ENCODE measurements at places on chromosomes 1 and 21.

- no peak for DNase-seq
These were observed 2.0 kb upstream of the NCMAP start for GRCh38 chr1:24553931-24554330.

- no peak for DNase-seq
These were observed 72.4 kb upstream of the KCND3 start for GRCh38 chr1:112061901-112062320.

- DNase-seq, result no peak
These were observed 720 bp downstream of the LIN9 start for GRCh38 chr1:226308166-226308722.

GRCh38 chr1:13956393-13956792 lies 256.4 kb downstream of the PRDM2 start:
- no peak for DNase-seq

- DNase-seq, result no peak
These were observed 6.2 kb upstream of the HIVEP3 start for GRCh38 chr1:41924911-41925310.

- DNase-seq, result peak; percentile 17
These were observed 582 bp downstream of the SLC37A1 start for GRCh38 chr21:42513985-42514882.

GRCh38 chr1:174222166-174222949 lies 63.0 kb downstream of the RABGAP1L start:
- DNase-seq, result no peak

DNA sequence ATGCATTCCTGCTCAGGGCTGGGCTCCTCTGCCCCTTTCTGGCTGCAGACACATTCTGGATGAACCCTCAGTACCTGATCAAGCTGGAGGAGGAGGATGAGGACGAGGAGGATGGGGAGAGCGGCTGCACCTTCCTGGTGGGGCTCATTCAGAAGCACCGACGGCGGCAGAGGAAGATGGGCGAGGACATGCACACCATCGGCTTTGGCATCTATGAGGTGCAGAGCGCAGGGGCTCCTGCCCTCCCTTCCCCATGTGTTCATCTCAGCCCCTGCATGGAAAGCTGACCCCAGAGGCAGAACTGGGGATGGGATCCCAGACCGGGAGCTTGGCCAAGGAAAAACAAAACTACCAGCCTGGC lies 43.1 kb downstream of the CAPN2 start:
- DNase-seq, result no peak

GRCh38 chr1:106957795-106958194 lies 98.7 kb upstream of the PRMT6 start:
- peak; percentile 20 for DNase-seq

GRCh38 chr1:152486400-152487006 lies 24.1 kb upstream of the LCE5A start:
- DNase-seq, result peak; percentile 13

DNA sequence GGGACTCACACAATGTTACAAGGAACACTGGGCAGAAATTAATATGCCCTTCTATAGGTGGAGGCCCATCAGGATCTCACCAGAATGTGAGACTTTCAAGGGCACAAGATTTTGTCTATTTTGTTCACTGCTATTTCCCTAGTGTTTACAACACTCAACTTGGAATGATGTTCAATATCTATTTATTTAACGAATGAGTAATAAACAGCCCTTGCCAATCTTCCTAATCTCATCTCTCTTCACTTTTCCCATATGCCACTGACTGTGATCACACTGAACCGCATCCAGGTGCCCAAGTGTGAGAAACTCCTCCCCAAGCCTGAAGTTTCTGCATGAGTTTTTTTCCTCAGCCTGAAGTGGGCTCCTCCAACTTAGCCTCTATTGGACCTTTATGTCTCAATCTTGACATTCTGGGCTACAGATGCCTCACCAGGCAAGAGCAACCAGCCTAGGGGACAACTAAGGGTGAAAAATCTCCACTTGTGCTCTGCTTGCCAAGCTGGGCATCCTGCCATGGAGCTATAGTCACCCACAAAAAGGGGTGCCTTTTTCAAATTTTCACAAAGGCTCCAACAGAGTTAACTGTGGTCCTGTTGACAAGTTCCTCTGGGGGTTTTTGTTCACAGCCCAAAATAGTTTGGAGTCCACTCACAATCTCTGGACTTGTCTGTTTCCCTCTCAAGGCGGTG lies 105.6 kb downstream of the PLPP3 start:
- no peak for DNase-seq

DNA sequence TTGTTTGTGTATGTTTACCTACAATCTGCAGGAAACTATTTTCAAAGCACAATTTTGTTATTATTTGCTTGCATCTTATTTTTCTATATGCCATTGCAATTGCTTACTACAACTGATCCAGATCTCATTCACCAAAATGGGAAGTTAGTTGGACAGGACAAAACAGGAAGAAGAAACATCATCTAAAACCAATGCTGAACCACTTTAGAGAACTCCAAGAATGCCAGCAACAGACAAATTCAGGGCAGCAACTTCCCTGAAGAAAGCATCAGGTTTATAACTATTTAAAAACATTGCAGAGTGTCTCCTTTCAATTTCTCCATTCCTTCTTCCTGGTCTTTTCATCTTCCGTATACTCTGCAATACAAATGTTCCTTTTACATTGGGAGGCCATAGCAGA lies 82.4 kb upstream of the SMYD2 start:
- DNase-seq, result peak; percentile 60

DNA sequence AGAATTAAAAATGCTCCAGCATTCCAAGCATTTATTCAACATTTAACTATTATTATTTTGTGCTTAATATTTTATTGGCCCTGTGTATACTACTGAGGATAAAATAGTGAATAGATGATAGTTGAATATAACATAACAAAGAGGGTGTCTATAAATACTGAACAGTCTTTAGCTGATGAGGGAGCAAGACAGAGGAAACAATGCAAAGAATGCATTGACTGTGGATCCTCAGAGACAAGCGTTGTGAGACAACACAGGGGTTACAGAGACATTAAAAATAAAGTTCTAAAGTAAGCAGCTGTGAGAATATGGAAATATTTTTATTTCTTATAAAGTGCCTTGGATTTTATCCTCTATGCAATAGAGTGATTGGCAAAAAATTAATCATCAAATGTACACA lies 1133.1 kb downstream of the PLA2G4A start:
- no peak for DNase-seq

DNA sequence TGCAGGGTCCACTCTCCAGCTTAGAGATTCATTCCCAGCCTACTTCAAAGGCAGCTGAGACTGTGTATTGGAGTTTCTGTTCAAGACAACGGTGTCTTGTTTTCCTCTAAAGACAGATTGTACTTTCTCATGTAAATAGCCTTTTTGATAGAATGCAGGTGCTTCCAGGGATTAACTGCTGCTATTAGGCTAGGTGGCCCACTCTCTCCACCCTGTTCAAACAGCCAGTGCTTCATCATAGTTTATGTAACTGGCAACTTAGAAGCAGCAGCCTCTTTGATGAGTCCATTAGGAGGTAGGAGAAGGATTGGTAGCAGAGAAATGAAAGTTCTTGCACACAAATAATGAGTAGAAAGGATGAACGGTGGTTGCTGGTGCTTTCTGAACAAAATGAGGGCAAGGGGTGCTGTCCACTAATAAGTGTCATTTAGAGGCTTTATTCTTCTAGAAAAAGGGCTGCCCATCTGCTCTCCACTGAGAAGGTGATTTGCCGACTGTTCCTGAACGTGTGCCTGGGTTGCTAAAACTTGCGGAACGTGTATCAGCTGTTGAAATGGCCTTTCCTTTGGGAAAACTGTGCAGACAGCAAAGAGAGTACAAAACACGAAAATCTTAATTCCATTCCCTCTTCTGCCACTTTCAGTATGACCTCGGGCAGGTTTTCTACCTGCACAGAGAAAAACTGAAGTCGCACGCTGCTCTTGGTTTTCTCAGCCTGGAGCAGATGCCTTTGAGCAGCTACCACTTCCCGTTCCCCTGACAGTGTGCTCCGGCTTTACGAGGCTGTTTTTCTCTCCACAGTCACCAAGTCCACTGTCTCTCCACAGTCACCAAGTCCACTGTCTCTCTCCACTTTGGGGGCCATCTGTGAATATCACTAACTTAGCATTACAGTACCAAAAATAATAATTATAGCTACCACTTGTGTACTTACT lies 228.9 kb downstream of the KIF26B start:
- no peak for DNase-seq

DNA sequence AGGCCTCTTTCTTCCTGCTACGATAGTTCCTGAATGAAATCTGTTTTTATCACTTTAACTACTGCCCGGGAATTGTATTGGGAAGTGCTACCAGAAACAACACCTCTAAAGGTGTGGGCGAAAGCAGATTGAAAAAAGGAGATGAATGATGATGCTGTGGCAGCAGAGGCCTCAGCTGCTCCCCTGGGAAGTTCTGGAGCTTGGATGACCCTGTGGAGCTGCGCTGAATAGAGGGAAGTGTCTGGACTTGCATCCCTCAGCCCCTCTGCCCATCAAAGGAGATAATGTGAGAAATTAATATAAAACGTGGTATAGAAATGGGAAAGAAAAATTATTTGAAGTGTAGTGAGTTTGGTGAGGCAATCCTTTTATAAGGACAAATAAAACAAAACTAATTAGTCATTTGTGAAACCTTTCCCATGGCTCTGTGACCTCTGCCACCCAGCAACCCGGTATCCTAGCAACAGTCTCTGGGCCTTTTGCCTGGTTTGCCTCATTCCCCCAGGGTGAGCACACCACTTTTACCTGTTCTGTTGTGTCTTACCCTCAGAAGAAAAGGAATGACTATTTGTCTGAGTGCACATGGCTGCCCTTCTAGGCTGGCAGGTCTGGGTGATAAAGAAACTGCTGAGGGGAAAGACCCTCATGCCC lies 21.3 kb downstream of the OVAAL start:
- DNase-seq, result no peak

GRCh38 chr1:53345996-53346813 lies 18.3 kb upstream of the LRP8 start:
- DNase-seq, result no peak

DNA sequence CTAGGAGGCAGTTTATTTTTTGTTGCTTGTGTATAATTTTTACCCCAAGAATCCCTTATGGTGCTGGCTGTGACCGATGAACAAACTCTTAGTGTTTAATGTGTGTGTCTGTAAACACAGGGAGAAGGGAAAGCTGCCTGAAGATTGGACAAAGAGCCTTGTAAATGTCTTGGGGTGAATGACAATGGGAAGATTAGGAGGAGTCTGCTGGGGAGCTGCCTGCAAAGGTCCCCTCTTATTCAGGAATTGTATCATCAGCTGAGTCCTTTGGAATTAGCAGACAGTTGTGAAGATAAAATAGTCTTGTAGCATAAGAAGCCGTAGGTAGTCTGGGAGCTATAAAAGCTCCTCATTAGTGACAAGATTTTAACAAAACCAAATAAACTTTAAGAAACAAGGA lies 88.4 kb downstream of the RUNX1 start:
- no peak for DNase-seq

DNA sequence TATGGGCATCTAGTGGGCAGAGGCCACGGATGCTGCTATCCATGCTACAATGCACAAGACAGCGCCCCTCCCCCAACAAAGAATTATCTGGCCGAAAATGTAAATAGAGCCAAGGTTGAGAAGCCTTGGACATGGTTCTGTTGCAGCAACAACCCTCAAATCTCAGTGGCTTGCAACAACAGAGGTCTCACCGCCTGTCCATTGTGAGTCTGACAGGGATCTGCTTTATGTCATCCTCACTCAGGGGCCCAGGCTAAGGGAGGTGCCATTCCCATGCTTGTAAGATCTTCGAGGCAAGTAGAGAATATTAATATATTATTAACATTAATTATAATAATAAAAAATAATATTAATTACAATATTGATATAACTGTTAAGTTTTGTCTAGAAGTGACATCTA lies 9.5 kb upstream of the PITHD1 start:
- DNase-seq, result no peak

DNA sequence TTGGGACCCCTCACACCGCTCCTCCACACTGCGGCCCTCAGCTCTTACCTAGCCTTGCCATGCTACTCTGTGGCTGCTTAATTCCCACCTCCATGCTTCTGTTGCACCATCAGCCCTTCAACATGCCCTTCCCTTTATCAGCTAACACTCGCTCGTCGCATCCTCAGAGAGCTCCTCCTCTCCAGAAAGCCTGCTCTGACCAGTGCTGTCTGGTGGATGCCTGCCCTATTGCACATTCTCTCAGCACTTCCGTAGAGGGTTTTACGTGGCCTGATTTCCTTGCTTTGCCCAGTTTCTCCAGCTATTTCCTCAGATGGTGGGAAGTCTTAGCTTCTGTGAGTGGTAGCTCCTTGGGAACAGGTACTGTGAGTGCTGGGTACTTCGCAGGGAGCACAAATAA lies 10.3 kb upstream of the LAD1 start:
- no peak for DNase-seq

DNA sequence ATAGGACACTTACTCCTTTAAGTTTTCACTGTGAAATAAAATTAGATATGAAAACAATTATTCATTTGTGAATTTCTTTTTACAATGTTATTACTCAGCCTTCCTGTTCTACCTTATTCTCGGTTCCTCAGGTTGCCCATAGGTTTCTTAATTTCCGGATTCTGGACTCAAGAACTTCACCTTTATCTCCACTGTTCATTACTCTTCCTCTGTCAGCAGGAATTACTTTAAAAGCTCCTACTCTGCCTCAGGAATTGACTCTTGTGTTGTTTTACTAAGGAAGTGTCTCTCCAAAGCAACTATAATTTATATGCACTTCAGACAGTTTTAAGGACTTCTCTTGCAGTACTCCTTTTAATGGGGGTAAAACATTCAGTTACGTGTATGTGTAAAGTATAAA lies 123.8 kb downstream of the OSBPL9 start:
- no peak for DNase-seq

- no peak for DNase-seq
These were observed 16.4 kb upstream of the ZNF683 start for GRCh38 chr1:26388791-26389445.

GRCh38 chr1:163085904-163086268 lies 16.7 kb downstream of the RGS4 start:
- no peak for DNase-seq

DNA sequence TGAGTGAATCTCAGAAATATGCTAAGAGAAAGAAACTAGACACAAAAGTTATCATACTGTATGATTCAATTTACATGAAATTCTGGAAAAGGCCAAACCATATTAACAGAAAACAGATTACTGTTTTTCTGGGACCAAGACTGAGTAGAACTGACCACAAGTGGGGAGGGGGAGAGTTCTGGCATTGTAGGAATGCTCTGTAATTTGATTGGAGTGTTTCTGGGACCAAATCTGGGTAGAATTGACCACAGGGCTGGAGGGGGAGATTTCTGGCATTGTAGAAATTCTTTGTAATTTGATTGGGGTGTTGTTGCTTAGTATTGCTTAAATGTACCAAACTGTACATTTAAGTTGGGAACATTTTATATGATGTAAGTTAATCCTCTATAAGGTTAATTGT lies 3.4 kb upstream of the OR10K1 start:
- DNase-seq, result no peak

Data from Kasumi-1 (cell line).